Activated CD4-positive, alpha-beta T cell treated with anti-CD3 and anti-CD28 coated beads, Interleukin-2, amount 10 ng/mL, durations not matched to agents 7 days and 5 days (primary cell): ENCODE measurements at places on chromosomes 16 and 17. TPM values are rescaled to one million over a fixed set of nuclear protein-coding genes. Genes with fewer than 3 reads are reported as not detected.

DNA sequence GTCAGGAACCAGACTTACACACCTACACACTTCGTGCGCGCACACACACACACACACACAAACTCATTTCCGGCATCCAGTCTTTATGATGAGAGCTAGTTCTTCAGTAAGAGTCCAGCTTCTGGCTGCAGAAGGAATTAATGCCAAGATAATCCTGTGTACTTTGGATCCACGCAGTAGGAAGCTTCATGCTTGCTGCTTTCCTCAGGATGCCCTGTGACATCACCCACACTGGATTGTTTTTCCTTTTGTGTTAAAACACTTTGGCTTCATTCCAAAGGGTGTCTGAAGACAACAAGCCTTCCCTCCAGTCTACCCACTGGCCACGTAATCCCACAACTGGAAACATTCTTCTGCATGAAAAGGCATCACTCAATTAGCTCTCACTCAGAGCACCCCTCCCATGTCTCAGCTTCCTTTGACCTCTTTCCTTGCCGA, 35.4 kb downstream of the KCNJ16 start:
- no peak overlapping the region for H3K27ac ChIP-seq
- no peak overlapping the region for H3K4me3 ChIP-seq
- no peaks in the 10 kb centered on the region for H3K36me3 ChIP-seq
- H3K4me1 ChIP-seq = peaks cover 1% of the 10 kb centered on the region

GRCh38 chr17:53186001-53186400, 636.7 kb upstream of the KIF2B start:
- H3K4me3 ChIP-seq = no peak overlapping the region
- no peaks in the 10 kb centered on the region for H3K36me3 ChIP-seq
- H3K27me3 ChIP-seq = no peaks in the 10 kb centered on the region
- DNase-seq = no peak

DNA sequence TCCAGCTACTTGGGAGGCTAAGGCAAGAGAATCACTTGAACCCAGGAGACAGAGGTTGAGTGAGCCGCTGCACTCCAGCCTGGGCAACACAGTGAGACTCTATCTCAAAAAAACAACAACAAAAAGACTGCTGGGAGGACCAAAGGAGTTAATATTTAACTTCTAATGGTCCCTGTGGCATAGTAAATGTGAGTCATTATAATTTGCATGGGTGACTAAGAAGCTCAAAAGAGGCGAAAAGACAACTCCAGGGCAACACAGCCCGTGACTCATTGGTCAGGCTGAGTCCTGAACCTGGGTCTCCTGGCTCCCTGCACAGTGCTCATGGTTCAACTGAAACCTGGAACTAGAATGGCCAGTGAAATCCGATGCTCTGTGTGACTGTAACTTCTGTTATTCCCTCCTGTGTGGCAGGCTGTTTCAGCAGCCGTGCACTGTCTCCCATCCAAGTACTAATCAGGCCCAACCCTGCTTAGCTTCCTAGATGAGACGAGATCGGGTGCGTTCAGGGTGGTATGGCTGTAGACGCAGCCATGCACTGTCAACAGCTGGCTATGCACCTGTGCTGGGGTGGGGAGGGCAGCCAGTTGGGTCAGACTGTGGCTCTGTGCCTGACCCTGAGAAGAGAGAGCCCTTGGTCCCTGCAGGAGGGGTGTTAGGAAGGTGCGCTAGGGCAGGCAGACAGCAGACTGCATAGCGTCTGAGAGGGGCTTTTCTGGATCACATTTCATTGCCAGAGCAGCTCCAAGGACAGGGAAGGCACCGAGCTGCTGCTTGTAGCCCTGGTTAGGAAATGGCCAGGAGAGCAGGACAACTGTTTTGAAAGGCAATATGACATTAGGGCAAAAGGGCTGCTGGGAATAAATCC, 14.5 kb upstream of the GPRC5C start:
- H3K36me3 ChIP-seq = no peaks in the 10 kb centered on the region
- DNase-seq = no peak
- no peaks in the 10 kb centered on the region for H3K4me1 ChIP-seq
- H3K27ac ChIP-seq = no peak overlapping the region

Gene ANKFN1
- not detected for total RNA-seq

DNA sequence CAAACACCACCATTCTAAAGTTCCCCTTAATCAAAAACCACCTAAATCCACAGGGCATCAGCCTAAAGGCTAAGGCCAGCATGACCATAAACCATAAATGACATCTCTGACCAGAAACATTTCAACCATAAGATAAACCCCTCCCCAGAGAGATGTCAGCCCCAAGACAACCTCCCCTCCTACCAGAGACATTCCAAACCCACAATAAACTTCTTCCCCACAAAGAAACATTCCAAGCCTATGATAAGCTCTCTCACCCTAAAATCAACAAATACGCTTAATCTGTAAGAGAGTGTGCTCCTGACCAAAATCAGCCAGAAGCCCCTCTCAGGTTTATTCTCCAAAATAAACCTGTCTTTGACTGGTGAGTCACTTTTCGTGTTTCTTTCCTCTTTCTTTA, 54.8 kb downstream of the SLFN5 start:
- H3K36me3 ChIP-seq = peaks cover 20% of the 10 kb centered on the region
- H3K4me3 ChIP-seq = no peak overlapping the region
- H3K27me3 ChIP-seq = peaks cover 25% of the 10 kb centered on the region
- DNase-seq = no peak
- no peak overlapping the region for H3K27ac ChIP-seq

DNA sequence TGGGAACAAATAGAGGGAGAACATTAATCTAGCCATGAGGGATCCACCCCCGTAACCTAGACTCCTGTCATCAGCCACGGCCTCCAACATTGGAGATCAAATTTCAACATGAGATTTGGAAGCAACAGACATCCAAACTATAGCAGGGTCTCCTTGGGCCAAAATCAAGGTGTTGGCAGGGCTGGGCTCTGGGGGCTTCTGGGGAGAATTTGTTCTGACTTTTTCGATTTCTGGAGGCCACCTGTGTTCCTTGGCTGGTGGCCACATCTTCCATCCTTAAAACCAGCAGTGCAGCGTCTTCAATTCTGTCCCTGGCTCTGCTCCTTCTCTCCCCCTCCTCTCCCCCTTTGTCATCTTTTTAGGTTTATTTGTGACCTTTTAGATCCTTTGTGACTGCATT, 546.2 kb downstream of the WWOX start:
- H3K27ac ChIP-seq = no peak overlapping the region
- no peak for DNase-seq
- H3K36me3 ChIP-seq = no peaks in the 10 kb centered on the region
- no peaks in the 10 kb centered on the region for H3K4me1 ChIP-seq

DNA sequence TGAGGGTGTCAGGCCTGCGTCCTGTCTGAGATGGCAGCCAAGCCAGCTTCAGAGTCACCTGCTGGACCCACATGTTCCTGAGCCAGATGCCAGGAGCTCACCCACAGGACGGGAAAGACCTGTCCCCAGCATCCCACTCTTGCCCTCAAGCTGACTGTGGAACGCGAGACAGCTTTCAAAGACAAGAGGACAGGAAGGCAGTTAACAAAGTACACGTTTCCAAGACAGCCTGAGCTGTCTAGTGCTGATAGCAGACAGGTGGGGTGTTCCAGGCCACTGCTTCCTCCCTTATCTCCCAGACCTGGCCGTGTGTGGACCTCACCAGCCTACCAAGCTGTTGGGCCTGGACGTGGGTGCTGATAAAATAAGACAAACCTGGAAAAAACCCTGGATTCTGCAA, 13.2 kb downstream of the CMTM3 start:
- H3K36me3 ChIP-seq = peaks cover 7% of the 10 kb centered on the region
- no peaks in the 10 kb centered on the region for H3K4me1 ChIP-seq
- no peak for DNase-seq
- no peak overlapping the region for H3K27ac ChIP-seq
- no peak overlapping the region for H3K4me3 ChIP-seq
- no peaks in the 10 kb centered on the region for H3K27me3 ChIP-seq

DNA sequence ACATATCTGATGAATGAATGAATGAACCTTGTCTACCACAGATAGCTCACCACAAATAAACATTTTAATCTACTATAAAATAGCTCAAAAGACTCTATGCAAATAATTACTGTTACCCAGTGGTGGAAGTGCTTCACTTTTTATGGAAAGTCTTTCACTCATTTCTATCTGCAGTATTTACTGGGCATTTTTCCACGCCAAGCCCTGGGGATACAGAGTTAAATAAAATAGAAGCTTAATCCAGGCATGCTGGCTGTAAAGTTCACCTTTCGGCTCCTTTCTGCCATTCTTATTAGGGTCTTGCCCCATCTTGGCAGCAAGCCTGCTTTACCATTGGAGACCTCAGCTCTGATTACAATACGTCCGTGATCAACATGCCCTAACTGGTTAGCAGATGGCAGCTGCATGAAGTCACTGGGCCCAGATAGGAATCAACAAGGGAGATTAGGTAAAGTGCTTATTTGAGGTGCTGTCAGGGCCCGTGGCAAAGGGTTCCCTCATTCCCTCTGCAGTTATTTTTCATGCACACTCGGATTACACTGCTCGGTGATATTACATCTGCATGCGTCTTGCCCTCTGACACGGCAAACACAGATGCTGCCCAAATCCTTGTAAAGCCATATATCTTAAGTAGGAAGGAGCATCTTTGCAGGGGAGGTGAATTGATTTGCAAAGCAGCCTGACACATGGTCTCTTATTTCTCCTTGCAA, 648.9 kb downstream of the WWOX start:
- H3K4me3 ChIP-seq = no peak overlapping the region
- H3K27me3 ChIP-seq = no peaks in the 10 kb centered on the region
- peaks cover 28% of the 10 kb centered on the region for H3K4me1 ChIP-seq
- H3K27ac ChIP-seq = no peak overlapping the region
- DNase-seq = no peak

Gene CA7
- total RNA-seq = not detected

DNA sequence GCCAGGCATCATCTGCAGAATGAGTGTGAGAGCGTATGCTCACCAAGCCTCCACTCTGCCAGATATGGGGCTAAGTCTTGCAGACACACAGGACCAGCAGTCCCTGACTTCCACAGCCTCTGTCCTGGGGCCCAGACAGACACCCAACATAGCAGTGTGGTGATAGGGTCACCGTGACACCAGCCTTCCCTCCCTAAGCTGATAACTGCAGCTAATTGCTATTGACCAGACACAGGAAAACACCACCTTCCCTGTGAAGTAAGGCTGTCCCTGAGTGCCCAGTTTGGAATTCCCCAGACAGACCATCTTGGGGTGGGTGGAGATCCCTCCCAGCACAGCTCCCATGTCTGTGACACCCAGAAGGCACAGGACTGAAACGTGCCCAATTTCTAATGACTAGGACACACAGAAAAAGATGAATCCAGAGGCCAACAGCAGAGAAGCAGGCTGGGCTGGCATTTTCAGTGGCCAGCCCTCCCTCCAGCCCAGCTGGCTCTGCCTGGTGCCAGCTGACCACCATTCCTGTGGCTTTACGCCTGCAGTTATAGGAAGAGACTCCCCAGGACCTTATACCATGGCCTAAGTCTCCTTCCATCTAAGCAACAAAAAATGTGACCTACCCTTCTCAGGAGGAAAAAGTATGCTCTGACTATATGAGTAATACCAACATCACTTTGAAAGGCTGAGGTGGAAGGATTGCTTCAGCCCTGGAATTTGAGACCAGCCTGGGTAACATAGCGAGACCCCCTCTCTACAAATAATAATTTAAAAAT, 30.3 kb downstream of the ATPAF2 start:
- H3K36me3 ChIP-seq = peaks cover 2% of the 10 kb centered on the region
- DNase-seq = no peak
- peaks cover 6% of the 10 kb centered on the region for H3K4me1 ChIP-seq
- no peak overlapping the region for H3K4me3 ChIP-seq
- H3K27ac ChIP-seq = no peak overlapping the region

Gene JUP
- 0.99 TPM for total RNA-seq

Gene CCDC78
- 2.3 TPM for total RNA-seq

- no peaks in the 10 kb centered on the region for H3K36me3 ChIP-seq
- H3K27ac ChIP-seq = no peak overlapping the region
- no peak overlapping the region for H3K4me3 ChIP-seq
- H3K4me1 ChIP-seq = peaks cover 1% of the 10 kb centered on the region
Measured at GRCh38 chr17:61389670-61390478, 9.8 kb upstream of the TBX2 start.

Gene PYDC1
- not detected for total RNA-seq

Gene AARS1
- total RNA-seq = 99.8 TPM

- no peak overlapping the region for H3K27ac ChIP-seq
- H3K4me3 ChIP-seq = no peak overlapping the region
- DNase-seq = no peak
- peaks cover 2% of the 10 kb centered on the region for H3K36me3 ChIP-seq
Measured at GRCh38 chr16:79621027-79621426, 20.5 kb upstream of the MAF start.

GRCh38 chr17:64546716-64547115, 39.9 kb downstream of the CEP95 start:
- H3K36me3 ChIP-seq = peaks cover 24% of the 10 kb centered on the region
- DNase-seq = no peak
- no peak overlapping the region for H3K27ac ChIP-seq
- H3K27me3 ChIP-seq = no peaks in the 10 kb centered on the region
- no peaks in the 10 kb centered on the region for H3K4me1 ChIP-seq

GRCh38 chr16:54744998-54745397, 185.7 kb upstream of the IRX5 start:
- DNase-seq = no peak
- no peaks in the 10 kb centered on the region for H3K4me1 ChIP-seq
- H3K4me3 ChIP-seq = no peak overlapping the region
- H3K27ac ChIP-seq = no peak overlapping the region
- H3K27me3 ChIP-seq = no peaks in the 10 kb centered on the region
- no peaks in the 10 kb centered on the region for H3K36me3 ChIP-seq

Gene MMP25
- 18.1 TPM for total RNA-seq

Gene ATP1B2
- 0.08 TPM for total RNA-seq

GRCh38 chr17:17226451-17227265, 10.3 kb downstream of the FLCN start:
- H3K4me1 ChIP-seq = no peaks in the 10 kb centered on the region
- H3K27ac ChIP-seq = no peak overlapping the region
- H3K36me3 ChIP-seq = peaks cover 55% of the 10 kb centered on the region

Gene HCRT
- total RNA-seq = not detected

GRCh38 chr17:63816669-63817068, 10.6 kb upstream of the PSMC5 start:
- H3K36me3 ChIP-seq = peaks cover 80% of the 10 kb centered on the region
- no peak for DNase-seq
- no peak overlapping the region for H3K27ac ChIP-seq
- no peaks in the 10 kb centered on the region for H3K27me3 ChIP-seq
- H3K4me1 ChIP-seq = peaks cover 8% of the 10 kb centered on the region
- no peak overlapping the region for H3K4me3 ChIP-seq

DNA sequence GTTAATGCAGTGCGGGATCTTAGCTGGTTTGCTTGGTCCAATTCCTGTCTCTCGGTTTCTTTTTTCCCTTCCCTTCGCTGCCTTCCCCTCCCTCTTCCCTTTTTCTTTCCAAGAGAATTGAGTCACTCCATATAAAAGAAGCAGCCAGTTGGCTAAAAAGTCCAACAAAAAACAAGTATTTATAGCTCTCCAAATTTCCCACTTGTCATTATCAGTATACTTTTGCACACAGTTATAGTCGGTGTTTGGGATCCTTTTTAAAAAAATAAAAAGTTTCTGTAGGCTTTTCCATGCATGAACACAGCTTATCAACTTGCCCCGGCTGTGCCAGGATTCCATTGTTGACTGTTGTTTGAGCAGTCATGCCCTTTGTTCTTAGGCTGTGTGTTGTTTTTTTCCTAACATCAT, 24.9 kb downstream of the HMOX2 start:
- no peaks in the 10 kb centered on the region for H3K27me3 ChIP-seq
- peaks cover 82% of the 10 kb centered on the region for H3K4me1 ChIP-seq
- no peak overlapping the region for H3K27ac ChIP-seq
- H3K36me3 ChIP-seq = peaks cover 34% of the 10 kb centered on the region
- no peak overlapping the region for H3K4me3 ChIP-seq
- no peak for DNase-seq

Gene SLFN14
- total RNA-seq = not detected

- no peak for DNase-seq
- H3K36me3 ChIP-seq = peaks cover 18% of the 10 kb centered on the region
- no peak overlapping the region for H3K4me3 ChIP-seq
- H3K27me3 ChIP-seq = no peaks in the 10 kb centered on the region
Measured at GRCh38 chr17:29570521-29570920, 2.0 kb downstream of the TP53I13 start.
